HCEC 1CT (cell line): ENCODE measurements at places on chromosomes 1 and 21.

- DNase-seq: no peak
Measured at GRCh38 chr1:225532240-225532944, 104.6 kb upstream of the LBR start.

- DNase-seq: peak; percentile 76
Measured at GRCh38 chr1:115134850-115135480, 45.7 kb upstream of the TSPAN2 start.

GRCh38 chr1:20037877-20038276 lies 32.1 kb upstream of the PLA2G5 start:
- no peak for DNase-seq

- no peak for DNase-seq
Measured at GRCh38 chr21:38850277-38850951, 44.7 kb downstream of the ETS2 start.

- no peak for DNase-seq
Measured at GRCh38 chr21:14833241-14833640, 231.6 kb downstream of the NRIP1 start.

DNA sequence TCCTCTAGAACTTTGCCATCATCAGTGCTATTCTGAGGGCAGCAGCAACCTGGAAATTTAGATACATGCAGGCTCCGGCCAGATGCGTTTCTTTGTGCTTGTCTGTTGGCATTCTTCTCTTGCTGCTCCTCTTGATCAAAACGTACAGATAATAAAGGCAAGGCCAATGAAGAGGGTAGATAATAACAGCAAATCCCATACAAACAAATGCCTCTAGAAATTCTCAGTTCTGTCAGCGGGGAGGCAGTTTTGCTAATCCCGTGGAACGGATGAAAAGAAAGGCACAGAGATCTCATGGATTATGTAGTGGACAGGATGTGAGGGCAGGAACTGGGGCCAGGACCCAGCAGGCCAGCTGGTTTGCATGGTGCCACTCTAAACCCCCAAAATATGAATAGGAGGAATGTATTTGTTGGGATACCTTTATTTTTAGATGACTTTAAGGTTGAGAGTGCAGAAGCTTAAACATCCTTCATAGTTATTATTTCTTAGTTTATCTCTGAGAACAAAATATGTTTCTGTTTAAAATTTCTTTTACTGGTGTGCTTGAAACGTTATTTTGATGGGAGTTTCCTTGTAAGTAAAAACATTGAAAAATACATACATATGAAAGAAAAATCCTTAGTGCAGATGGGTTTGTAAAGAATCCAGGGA lies 1.5 kb downstream of the ITSN1 start:
- peak; percentile 34 for DNase-seq

DNA sequence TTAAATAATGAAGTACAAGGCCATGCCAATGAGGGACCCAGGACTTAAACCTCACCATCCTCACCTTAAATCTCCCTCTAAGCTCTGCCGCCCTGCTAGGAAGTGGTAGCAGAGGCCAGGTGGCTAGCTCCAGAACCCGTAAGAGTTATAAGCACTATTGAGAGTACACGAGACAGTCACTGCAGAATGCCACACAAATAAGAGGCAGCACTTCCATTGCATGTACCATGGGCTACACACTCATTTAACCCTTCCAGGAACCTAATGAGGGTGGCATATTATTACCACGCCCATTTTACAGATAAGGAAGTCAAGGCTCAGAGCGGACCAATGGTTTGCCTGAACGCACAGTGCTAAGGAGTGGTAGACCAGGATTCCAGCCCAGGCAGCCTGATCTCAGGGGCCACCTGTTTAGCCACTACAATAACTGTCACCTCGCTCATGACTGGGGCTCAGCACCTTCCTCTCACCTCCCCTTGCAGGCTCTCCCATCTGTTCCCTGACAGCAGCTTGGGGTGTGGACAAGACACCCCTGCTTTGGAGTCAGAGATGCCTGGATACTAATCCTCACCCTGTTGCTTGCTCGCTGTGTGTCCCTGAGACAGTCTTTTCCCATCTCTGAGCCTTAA lies 54.8 kb upstream of the ID3 start:
- no peak for DNase-seq

- DNase-seq: no peak
Measured at GRCh38 chr1:10640843-10641553, 155.4 kb downstream of the CASZ1 start.

DNA sequence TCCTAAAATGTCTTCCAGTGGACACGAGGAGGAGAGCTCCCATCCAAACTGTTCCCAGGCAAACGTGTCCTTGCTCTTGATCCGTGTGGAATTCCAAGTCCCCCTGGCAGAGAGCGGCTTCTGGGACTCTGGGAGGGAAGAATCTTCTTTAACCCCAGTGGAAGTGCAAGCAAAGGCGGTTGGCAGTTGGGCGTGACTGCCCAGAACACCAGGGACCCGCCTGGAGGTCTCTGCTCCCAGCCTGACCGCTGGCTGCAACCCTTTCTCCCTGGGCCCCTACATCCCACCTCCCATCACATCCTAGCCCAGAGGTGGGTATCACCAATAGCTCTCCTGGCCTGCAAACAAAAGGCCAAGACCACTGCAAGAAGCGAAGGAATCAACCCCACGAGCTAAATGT lies 17.8 kb downstream of the CASZ1 start:
- no peak for DNase-seq

GRCh38 chr1:61674221-61674620 lies 50.7 kb downstream of the TM2D1 start:
- peak; percentile 9 for DNase-seq

GRCh38 chr1:204592246-204592948 lies 76.2 kb downstream of the MDM4 start:
- DNase-seq: no peak

- DNase-seq: no peak
Measured at GRCh38 chr1:206992790-206993189, 22.5 kb upstream of the FCAMR start.

GRCh38 chr1:236429715-236430274 lies 35.7 kb downstream of the EDARADD start:
- DNase-seq: no peak
